Frontal cortex (tissue), 4 donors: ENCODE measurements at places on chromosomes 6 and 20. TPM values are rescaled to one million over a fixed set of nuclear protein-coding genes. Genes with fewer than 3 reads are reported as not detected.

DNA sequence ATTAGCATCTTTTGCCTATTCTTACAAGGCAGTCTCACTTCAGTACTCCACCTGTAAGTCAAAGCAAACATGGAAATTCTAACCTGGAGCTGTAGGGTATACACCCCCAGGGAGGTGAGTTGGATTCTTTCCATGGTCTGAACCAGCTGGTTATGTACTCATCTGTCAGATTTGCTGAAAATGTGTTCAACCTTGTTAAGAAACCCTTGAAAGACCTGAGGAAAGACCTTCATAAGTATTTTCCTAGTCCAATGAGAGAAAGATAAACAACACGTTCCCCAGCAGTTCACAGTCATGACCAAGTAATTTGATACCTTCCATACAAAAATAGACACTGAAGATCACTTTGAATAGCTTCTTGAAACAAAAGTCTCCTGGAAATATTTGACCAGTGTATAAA lies 42.5 kb downstream of the ID4 start:
- DNase-seq: no peak

- no peak for DNase-seq
Observed at GRCh38 chr20:1995531-1996310, 1.9 kb upstream of the PDYN start.

Gene R3HDML
- not detected for total RNA-seq

DNA sequence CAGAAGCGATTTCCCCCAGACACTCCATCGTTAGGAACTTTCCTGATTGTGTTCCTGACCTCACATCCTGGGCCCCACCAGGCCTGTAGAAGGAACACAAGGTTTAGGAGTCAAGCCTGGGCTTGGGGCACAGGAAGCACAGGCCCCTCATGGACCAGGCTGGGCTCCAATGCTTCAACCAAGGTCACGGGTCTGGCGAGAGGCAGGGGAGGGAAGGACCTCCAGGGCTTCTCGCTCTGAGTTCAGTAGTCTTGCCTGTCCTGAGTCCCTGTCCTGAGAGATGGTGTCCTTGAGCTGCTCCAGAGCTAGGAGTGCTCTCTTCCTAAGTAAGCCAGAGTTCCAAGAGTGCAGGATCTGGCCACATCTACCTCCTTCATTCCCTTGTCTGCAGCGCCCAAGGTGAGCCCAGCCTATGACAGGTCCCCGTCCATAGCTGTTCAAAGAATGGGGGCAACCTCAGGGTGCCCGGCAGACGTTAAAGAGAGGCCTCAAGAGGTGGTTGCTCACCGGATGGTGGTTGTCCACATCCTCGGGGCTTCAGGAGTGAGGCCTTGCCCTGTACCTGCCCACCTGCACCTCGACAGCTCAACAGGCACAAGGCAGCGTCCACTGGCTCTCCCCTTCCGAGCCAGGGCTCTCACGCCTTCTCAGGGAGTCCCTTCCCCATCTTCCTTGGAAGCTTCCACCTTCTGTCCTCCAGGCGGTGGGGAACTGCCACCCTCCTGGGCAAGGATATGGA lies 1.6 kb upstream of the TUBB1 start:
- no peak for DNase-seq

GRCh38 chr20:16388731-16389130 lies 184.5 kb downstream of the KIF16B start:
- no peak for DNase-seq

- DNase-seq: no peak
Observed at GRCh38 chr6:48071833-48072232, 39.2 kb downstream of the PTCHD4 start.

DNA sequence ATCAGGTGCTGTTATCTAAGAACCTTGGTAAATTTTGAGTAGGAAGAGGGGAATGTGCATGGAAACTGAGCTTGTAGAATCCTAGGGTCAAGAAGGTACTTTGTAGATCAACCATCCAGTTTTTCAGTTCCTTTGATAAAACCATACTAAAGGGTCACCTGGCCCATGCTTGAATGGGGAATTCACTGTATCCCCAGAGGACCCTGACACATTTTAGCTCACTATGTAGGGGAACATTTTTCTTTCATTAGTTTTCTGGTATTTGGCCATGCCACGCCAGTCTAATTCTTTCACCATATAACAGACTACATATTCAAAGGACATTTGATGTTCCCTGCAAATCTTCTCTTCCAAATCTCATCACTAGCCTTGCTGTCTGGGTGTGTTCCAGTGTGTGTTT lies 29.9 kb downstream of the LRRC1 start:
- DNase-seq: no peak

- no peak for DNase-seq
Observed at GRCh38 chr6:52538901-52539354, 37.9 kb downstream of the TRAM2 start.

Gene COL21A1
- 1.6 TPM for total RNA-seq

Gene COL11A2
- 1.2 TPM for total RNA-seq

DNA sequence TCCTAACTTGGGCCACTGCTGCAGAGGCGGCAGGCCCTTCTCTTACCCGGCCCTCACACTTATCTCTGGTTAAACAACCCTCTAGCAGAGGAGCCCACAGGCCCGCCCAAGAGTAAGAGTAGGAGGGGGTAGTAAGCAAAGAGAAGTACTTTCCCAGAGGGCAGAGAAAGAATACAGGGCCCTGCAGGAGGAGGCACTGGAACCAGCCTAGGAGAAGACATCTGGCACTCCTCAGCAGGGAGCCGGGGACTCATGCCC lies 10.1 kb downstream of the MTCH1 start:
- no peak for DNase-seq

Gene NKAIN4
- 14.7 TPM for total RNA-seq

Gene GDAP1L1
- total RNA-seq: 131 TPM

Gene PTPRT
- 26.9 TPM for total RNA-seq

- DNase-seq: no peak
Observed at GRCh38 chr6:167687116-167687725, 139.5 kb upstream of the AFDN start.

DNA sequence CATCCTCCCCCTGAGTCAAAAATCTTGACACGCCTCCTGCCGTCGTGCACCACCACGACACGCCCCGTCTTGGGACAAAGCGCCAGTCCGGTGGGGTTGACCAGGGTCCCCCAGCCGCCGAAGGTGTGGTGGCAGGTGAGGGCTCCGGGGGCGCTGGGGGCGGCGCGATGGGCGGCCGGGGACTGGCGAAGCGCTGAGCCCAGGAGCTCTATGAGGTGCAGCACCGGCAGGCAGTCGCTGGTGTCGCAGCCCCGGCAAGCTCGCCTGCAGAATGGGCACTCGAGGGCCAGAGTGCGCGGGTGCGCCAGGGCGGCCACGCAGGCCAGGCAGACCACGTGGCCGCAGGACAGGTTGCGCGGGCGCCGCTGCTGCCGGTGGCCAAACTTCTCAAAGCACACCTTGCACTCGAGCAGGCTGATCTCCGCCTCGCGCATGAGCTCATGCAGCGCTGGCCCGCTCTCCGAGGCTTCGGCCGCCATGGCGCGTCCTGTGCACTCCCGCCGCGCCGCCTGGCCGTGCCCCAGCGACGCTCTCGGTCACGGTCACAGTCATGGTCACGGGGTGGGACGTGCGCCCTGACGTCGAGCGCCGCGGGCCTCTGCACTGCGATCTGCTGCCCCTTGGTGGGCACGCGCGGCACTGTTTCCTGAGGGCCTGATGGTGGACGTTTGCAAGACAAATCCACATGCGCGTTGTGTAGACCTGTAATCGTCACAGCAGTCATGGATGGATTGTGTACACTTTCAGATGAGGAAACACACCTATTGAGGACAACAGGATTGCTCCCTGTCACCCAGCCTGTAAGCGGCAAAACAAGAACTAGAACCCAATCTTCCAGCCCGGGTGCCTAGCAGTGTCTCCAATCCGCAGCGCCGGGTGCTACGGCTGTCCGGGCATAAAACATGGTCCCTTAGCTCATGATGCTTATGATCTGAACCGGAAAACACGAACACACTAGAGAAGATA lies at the start of gene NHLRC1:
Gene NHLRC1 (minus strand): TSS at position 550 of the 966 bp plus-strand sequence. CDS start 71 bp downstream, at position 479.
- DNase-seq: peak; percentile 80

DNA sequence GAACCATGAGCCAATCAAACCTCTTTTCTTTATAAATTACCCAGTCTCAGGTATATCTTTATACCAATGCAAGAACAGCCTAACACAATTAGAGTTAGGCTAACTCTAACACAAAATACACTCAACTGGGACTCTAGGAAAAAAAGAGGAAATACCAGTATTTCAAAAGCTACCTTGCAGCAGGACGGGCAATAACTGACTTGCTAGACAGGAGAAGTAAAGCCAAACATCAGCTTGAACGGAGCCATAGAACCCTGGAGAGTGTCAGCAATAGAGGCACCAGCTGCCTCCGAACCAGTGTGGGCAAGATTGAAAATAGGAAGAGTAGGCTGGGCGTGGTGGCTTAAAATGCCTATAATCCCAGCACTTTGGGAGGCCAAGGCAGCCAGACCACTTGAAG lies 162.0 kb upstream of the SOX4 start:
- DNase-seq: no peak

DNA sequence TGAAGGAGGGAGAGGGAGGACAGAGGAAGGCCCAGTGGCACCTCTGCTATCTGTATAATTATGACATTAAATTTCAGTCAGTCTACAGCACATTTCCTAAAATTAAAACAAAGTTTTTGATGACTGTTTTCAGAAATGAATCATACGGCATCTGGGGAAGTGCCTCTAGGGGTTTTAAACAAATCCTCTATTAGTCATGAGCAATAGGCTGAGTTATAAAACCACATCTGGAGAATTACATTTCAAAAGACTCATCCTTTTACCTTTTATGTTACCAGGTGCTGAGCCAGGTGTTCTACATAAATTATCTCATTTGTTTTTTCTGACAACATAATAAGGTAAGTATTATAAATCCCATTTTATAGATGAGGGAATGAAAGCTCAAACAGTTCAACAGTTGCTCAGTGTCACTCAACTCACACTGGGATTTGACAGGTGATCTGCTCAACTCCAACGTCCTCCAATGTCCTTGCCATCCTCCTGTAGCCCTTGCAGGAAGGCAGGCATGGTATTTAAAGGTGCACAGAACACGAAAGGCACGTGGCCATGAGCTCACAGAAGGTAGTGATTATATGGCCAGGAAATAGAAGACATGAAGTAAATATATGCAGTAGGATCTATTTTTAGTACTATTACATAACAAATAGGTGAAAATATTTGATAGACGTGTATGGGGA lies 184.2 kb upstream of the MAN1A1 start:
- no peak for DNase-seq

DNA sequence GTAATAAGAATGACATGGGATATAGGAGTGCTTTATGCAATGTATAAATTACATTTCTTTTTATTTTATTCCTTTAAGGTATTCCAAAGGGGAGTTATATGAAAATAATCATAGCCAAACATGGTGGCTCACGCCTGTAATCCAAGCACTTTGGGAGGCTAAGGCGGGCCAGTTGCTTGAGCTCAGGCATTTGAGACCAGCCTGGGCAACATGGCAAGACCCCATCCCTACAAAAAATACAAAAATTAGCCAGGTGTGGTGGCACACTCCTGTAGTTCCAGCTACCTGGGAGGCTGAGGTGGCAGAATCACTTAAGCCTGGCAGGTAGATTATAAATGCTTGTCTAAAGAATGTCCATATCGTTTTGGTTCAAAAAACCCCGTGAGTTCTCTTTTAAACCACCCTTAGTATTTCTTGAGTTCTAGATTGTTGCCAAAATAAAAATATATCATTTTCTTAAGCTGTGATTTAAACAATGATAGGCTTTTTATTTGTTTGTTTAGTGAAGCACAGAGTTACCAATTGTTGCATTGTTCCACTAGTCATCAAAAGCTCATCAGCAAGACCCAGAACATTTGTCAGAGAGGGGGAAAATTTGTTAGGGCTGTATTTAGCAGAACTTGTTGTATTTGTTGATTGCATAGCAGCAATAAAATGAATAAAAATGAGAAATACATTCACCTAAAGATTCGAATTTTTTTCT lies 146.2 kb downstream of the KHDC1L start:
- no peak for DNase-seq

GRCh38 chr6:22471746-22472145 lies 97.6 kb upstream of the HDGFL1 start:
- DNase-seq: no peak

DNA sequence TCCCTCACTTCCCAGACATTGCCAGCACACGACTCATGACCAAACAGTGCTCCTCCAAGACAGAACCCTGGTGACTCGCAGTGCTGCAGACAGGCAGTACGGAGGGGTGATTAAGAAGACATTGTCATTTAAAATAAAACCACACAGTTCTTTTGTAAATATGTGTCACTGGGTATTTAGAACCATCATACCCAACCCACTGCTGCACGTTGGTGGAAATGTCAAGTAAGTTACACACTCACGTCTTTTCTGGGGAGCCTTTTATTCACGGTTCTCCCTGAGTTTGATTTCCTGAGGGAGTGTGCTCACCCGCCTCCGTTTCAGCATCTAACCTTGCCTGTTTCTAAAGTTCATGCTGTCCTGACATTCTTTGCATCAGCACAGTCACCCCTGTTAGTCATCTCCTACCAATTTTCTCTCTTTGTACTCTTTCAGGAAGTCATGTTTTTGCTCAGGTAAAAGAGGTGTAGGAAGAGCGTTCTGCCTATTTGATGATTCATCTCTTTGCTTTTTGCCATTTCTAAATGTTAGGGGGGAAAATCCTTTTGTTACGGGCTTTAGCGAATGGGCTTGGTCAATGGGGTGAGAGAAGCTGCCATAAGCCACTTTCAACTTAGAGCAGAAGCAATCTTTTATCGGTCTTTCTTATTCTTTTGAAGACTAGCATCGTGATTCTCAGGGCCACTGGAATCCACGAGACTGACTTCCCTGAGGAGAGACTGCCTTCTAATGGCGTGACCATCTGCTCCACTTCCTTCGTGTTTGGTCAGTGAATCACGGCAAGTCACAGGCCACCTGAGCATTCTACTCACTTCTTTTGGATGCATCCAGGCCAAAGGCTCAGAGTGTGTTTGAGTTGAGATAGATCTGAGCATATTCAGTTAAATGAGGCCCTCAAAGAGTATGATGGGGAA lies 512.8 kb upstream of the JARID2 start:
- no peak for DNase-seq

- DNase-seq: no peak
Observed at GRCh38 chr20:41329435-41330342, 10.9 kb upstream of the LPIN3 start.

Gene HCK
- total RNA-seq: 2.9 TPM

DNA sequence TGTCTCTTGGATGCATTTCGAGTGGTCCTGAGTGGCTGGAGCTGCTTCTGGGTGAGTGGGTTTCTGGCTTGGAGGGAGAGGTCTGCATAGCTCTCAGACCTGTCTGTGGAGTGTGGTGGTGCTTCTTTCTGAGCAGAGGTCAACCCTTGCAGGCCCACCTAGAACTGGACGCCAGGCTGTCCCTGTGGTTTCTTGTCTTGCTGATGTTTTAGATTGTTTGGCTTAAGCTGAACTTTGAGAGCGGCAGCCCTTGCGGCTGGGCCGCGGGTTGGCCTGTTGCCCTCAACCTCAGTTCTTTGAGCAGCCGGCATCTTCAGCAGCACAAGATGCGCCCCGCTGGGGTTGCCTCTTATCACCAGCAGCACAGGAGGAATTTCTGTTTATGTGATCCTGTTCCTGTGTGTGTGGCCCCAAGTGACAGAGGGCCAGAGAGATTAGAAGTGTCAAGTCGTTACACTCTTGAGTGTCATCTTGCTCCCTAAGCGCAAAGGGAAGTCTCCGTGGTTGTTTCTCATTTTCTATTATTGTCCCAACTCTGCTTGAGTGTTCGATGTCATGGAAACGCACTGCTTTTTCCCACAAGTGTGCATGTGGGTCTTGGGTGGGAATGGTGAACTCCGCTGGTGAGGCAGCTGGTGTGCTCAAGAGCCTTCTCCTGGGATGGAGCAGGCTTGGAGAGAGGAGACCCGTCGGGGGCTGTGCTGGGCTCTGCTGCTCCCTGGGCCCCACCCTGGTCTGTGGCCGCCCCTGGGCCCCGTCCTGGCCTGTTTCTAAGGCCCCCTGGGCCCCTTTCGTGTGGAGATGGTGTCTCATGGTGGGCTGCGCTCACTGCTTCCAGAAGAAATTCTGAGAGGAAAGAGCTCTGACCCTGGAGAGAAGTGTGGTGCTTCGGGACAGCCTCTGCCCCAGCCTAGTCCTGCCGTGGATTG lies 20.1 kb upstream of the SLC22A1 start:
- DNase-seq: no peak
